ENCODE measurements at places on chromosomes 6 and 20.

DNA sequence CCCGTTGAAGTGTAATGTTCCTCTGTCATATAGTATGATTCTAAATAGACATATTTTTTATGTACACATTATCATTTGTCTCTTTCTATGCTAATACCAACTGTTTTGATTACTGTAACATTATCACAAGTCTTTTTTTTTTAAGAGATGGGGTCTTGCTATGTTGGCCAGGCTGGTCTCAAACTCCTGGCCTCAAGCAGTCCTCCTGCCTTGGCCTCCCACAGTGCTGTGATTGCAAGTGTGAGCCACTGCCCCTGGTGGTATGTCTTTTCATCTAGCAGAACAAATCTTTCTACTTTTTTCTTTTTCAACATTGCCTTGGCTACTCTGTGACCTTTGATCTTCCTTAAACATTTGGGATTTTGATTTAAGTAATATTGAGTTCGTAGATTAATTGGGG lies 57.7 kb downstream of the SLX4IP start:
- no peak for DNase-seq
- no peaks in the 10 kb centered on the region for H3K4me1 ChIP-seq
- H3K36me3 ChIP-seq, result no peaks in the 10 kb centered on the region
- H3K27ac ChIP-seq, result no peak overlapping the region
- no peak overlapping the region for H3K4me3 ChIP-seq
- H3K27me3 ChIP-seq, result no peaks in the 10 kb centered on the region

GRCh38 chr6:150652848-150653613 lies 53.3 kb downstream of the PLEKHG1 start:
- no peak overlapping the region for H3K4me3 ChIP-seq
- no peaks in the 10 kb centered on the region for H3K4me1 ChIP-seq
- H3K27me3 ChIP-seq, result no peaks in the 10 kb centered on the region
- no peak for DNase-seq

DNA sequence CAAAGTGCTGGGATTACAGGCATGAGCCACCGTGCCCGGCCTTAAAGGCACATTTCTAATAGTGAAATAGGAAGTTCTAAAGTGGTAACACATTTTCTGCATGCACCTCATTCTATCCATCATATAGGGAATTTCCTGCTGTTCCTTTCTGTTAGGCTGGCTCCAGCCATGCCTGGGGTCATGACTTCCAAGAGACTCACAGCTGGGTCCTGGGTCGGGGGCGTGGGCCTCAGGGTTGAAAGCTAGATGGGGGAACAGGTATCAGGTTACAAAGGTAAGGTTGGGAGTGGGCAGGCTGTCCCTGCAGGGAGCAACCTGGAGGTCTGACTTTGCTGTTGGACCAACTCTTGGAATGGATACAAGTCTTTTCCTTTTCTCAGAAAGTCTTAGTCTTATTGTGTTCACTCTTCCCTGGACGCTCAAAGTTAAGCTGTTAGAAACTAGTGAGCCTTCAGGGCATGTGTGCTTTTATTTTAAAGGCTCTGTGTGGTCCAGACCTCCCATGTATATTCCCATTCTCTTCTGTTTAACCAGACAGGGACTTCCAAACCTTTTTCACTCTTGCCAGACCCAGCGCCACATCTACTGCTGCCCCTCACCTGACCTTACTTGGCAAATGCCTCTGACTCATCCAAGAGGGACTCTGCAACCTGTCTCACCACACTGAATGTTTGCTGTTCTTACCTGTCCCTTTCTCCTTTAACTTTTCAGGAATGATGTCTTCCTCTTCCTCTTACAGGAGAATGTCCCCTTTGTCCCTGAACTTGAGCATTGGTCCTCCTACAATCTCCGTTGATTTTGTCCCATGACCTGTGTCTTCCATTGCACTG lies 64.4 kb downstream of the TMEM170B start:
- DNase-seq, result no peak
- H3K36me3 ChIP-seq, result no peaks in the 10 kb centered on the region
- H3K27me3 ChIP-seq, result peaks cover 26% of the 10 kb centered on the region
- no peak overlapping the region for H3K4me3 ChIP-seq
- H3K27ac ChIP-seq, result no peak overlapping the region

- H3K4me1 ChIP-seq, result peaks cover 44% of the 10 kb centered on the region
- H3K27me3 ChIP-seq, result no peaks in the 10 kb centered on the region
- no peak overlapping the region for H3K4me3 ChIP-seq
- DNase-seq, result no peak
Measured at GRCh38 chr6:156809034-156809433, 31.9 kb downstream of the ARID1B start.

GRCh38 chr6:153312634-153313033 lies 181.6 kb upstream of the RGS17 start:
- H3K4me1 ChIP-seq, result no peaks in the 10 kb centered on the region
- H3K4me3 ChIP-seq, result no peak overlapping the region
- no peak overlapping the region for H3K27ac ChIP-seq
- no peaks in the 10 kb centered on the region for H3K27me3 ChIP-seq
- H3K36me3 ChIP-seq, result no peaks in the 10 kb centered on the region

DNA sequence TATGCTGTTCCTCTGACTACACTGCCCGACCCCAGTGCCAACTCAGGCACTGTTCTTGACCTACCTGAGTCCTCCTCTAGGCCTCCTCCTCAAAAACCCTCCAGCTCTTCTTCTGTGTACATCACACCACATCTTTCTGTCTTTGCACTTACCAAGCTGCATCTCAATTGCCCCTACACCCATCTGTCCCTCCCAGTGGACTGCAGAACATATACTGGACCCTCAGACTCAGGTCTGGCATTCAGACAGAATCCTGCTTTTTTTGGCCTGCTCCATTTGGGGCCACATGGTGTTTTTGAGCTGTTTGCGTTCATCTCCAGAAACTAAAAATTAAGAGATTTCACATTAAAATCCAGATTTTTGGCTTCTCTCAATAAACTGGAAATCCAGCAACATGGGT lies 23.2 kb upstream of the YWHAB start:
- H3K4me3 ChIP-seq, result no peak overlapping the region
- H3K27ac ChIP-seq, result no peak overlapping the region
- H3K27me3 ChIP-seq, result no peaks in the 10 kb centered on the region
- H3K4me1 ChIP-seq, result peaks cover 4% of the 10 kb centered on the region
- no peaks in the 10 kb centered on the region for H3K36me3 ChIP-seq

DNA sequence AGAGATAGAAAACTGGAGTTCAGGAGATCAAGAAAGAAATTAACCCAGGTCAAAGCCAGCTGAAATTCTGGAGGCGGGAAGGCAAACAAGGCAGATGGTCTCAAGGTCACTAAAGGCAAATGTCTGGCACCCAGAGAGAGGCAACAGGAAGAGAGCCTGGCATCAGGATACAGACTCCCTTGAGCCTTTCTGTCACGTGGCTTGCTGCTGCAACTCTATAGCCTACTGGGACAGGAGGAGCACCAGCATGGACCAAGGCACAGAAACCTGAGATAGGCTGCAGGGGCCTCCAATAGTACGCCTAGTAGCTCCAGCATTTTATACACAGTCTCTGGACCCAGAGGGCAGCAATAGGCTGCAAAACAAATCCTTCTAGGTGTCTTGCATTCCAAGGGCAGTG lies 75.1 kb downstream of the SEL1L2 start:
- no peaks in the 10 kb centered on the region for H3K27me3 ChIP-seq
- H3K36me3 ChIP-seq, result no peaks in the 10 kb centered on the region
- H3K4me3 ChIP-seq, result no peak overlapping the region
- H3K4me1 ChIP-seq, result no peaks in the 10 kb centered on the region
- DNase-seq, result no peak

DNA sequence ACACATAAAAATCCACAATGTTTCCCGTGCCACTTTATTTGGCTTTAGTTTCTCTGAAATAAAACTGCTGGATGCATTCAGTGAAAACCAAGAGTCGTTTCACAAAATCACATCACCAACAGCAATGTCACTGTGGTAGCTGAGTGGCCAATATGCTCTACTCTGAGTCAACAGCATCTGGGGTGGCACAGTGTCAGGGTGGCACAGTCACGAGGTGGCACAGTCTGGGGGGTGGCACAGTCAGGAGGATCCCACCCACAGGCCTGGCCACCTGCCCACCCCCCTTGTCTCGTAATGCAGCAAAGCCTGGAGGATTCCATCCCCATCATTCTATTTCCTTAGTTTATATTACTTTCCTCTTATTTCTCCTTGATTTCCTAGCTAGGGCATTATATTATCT lies 87.0 kb downstream of the ANKRD60 start:
- H3K27ac ChIP-seq, result no peak overlapping the region
- H3K4me1 ChIP-seq, result no peaks in the 10 kb centered on the region
- no peak for DNase-seq
- no peak overlapping the region for H3K4me3 ChIP-seq
- H3K36me3 ChIP-seq, result no peaks in the 10 kb centered on the region
- H3K27me3 ChIP-seq, result no peaks in the 10 kb centered on the region

GRCh38 chr6:153368131-153368530 lies 237.0 kb upstream of the RGS17 start:
- no peak for DNase-seq
- no peak overlapping the region for H3K27ac ChIP-seq
- H3K36me3 ChIP-seq, result no peaks in the 10 kb centered on the region
- H3K27me3 ChIP-seq, result no peaks in the 10 kb centered on the region
- H3K4me1 ChIP-seq, result no peaks in the 10 kb centered on the region
- H3K4me3 ChIP-seq, result no peak overlapping the region

DNA sequence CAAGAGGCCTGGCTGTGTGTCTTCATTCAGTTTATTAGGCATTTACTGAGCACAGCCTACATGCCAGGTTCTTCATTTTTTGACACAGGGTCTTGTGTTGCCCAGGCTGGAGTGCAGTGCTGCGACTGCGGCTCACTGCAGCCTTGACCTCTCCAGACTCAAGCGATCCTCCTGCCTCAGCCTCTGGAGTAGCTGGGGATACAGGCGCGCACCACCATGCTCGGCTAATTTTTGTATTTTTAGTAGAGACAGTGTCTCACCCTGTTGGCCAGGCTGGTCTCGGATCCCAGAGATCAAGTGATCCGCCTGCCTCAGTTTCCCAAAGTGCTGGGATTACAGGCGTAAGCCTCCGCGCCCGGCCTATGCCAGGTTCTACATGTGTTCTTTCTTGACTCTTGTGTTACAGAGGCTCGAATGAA lies 601 bp upstream of the ATRN start:
- no peak for DNase-seq
- peak overlapping the region; percentile 98 for H3K4me3 ChIP-seq
- H3K4me1 ChIP-seq, result peaks cover 19% of the 10 kb centered on the region
- peak overlapping the region; percentile 83 for H3K27ac ChIP-seq
- H3K36me3 ChIP-seq, result no peaks in the 10 kb centered on the region

- peaks cover 3% of the 10 kb centered on the region for H3K27me3 ChIP-seq
- H3K36me3 ChIP-seq, result no peaks in the 10 kb centered on the region
- H3K4me3 ChIP-seq, result no peak overlapping the region
- H3K27ac ChIP-seq, result no peak overlapping the region
- H3K4me1 ChIP-seq, result no peaks in the 10 kb centered on the region
- DNase-seq, result peak; percentile 34
Measured at GRCh38 chr20:53163486-53163885, 191.3 kb downstream of the TSHZ2 start.

DNA sequence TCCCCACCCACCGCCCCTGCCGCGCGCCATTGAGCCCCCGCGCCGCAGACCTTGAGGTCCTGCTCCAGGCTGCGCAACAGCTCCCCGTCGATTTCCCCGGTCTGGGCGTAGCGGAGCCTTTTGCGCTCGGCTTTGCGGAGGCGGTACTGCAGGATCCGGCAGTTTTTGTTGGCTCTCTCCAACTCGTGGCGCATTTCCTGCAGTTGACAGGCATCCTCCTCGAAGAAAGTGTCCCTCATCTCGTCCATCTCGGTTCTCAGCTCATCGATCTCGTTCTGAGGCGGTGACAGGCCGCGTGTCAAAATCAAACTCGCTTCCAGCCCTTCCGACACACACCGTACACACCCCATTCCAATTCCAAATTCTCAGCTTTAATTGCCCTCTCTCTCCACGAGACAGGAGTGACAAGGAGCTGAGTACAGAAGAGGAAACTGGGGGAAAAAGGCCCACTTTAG lies 4.3 kb downstream of the MTCL3 start:
- peak; percentile 54 for DNase-seq
- H3K27ac ChIP-seq, result no peak overlapping the region
- peak overlapping the region; percentile 78 for H3K4me3 ChIP-seq
- no peaks in the 10 kb centered on the region for H3K36me3 ChIP-seq

DNA sequence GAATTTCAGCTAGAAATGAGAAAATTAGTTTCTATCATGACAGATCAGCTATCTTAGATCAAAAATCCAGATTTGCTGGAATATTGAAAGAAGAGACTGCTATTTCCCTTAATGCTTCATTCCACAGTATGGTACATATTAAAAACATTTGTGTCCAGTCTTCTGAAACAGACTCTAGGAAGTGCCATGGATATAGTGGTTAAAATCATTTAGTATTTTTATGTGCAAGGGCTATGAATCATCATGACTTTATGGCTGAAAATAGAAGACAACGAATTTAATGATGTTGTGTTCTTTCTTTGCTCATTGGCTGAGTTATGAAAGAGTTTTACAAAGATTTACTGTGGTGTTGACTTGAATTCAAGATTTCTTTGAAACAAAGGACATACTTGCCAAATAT lies 146.6 kb downstream of the ANKRD60 start:
- H3K27me3 ChIP-seq, result no peaks in the 10 kb centered on the region
- no peak for DNase-seq
- no peak overlapping the region for H3K27ac ChIP-seq
- H3K4me3 ChIP-seq, result no peak overlapping the region
- H3K4me1 ChIP-seq, result no peaks in the 10 kb centered on the region

DNA sequence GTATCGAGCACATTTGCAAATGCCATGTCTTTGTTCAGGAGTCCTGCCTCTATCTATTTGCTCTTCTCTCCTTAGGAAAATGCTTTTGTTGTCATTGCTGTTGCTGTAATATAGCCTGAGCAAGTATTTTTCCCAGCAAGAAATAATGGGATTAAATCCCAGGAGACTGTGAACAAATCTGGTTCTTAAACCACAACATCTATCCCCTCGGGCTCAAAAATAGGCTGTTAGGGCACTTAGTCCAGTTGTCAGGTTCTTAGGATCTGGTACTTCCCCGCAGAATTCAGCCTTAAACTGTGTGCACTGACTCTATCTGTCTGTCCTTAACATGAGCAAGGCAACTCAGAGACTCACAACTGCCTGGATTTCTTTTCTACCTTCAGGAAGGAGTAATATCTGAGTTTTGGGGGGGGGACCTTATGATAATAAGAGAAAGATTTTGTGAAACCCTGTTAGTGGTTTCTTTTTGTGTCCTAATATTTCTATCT lies 437.5 kb downstream of the HTR1B start:
- H3K36me3 ChIP-seq, result no peaks in the 10 kb centered on the region
- H3K4me1 ChIP-seq, result no peaks in the 10 kb centered on the region
- no peak for DNase-seq
- H3K27ac ChIP-seq, result no peak overlapping the region

GRCh38 chr6:111623046-111623718 lies 17.5 kb upstream of the TRAF3IP2 start:
- no peak overlapping the region for H3K27ac ChIP-seq
- H3K4me3 ChIP-seq, result no peak overlapping the region
- H3K27me3 ChIP-seq, result no peaks in the 10 kb centered on the region

DNA sequence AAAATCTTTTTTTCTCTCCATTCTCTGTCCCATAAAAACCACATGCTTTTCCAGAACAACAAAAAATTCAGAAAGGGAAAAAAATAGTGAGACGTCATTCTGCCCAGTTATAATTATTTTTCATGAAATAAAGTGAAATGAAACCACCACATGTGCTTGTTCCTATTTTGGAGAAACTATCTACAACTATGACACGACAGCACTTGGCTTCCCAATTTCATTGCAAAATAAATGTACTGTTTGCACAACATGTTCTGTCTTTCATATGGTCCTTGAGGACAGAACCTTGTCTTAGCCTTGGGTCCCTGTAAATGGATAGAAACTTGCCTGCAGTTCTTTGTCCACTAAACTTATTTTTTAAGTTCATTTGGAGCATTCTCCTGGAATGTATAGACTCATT lies 5.6 kb upstream of the MAN1A1 start:
- no peaks in the 10 kb centered on the region for H3K36me3 ChIP-seq
- H3K4me3 ChIP-seq, result no peak overlapping the region
- no peak overlapping the region for H3K27ac ChIP-seq

Data from psoas muscle (tissue), 8 donors.